ENCODE measurements at places on chromosomes 2 and 18.

GRCh38 chr18:26476697-26477096 is 71.7 kb downstream of the KCTD1 start:
- H3K4me1 ChIP-seq = no peaks in the 10 kb centered on the region
- no peak for DNase-seq
- no peak overlapping the region for H3K27ac ChIP-seq
- no peaks in the 10 kb centered on the region for H3K27me3 ChIP-seq
- no peaks in the 10 kb centered on the region for H3K36me3 ChIP-seq
- H3K4me3 ChIP-seq = no peak overlapping the region

DNA sequence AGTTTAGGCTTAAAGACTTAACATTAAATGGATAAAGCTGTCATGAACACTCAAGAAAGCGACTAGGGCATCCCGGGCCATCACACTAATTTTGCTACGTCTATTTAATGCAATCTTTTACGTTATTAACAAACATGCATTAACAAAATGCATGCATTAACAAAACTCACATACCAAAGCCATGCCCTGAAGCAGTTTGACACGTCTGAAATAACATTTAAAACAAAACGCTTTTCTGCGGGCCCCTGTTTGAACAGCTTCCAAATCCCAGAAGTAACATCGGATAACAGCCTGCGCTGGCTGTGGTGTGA is 458 bp downstream of the B4GALT6 start:
- peak overlapping the region; percentile 88 for H3K27ac ChIP-seq
- DNase-seq = no peak
- H3K36me3 ChIP-seq = no peaks in the 10 kb centered on the region
- H3K27me3 ChIP-seq = no peaks in the 10 kb centered on the region

GRCh38 chr2:57760381-57760801 is 286.2 kb upstream of the VRK2 start:
- peak overlapping the region; percentile 58 for H3K4me3 ChIP-seq
- H3K27me3 ChIP-seq = no peaks in the 10 kb centered on the region
- no peaks in the 10 kb centered on the region for H3K36me3 ChIP-seq
- DNase-seq = peak; percentile 51
- H3K4me1 ChIP-seq = peaks cover 22% of the 10 kb centered on the region

DNA sequence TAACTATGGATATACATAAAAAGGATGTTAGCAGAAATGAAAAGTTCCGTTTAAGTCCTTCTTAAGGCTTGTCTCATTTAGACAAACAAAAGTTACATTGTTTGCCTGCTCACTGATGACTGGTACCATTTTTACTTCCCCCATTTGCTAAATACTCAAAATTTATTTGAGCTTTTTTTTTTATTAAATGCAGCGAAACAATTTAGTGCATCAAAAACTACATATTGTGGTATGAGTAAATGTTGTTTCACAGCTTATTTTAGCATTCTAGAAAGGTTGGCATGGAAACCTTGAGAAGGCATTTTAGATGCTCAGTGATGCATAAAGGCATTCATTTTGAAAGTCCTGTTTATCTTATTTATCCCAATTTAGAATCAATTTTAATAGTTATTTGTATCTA is 100.0 kb downstream of the MAP2 start:
- no peak overlapping the region for H3K4me3 ChIP-seq
- H3K27me3 ChIP-seq = no peaks in the 10 kb centered on the region
- no peaks in the 10 kb centered on the region for H3K36me3 ChIP-seq
- peaks cover 10% of the 10 kb centered on the region for H3K4me1 ChIP-seq
- H3K27ac ChIP-seq = no peak overlapping the region

- H3K4me3 ChIP-seq = no peak overlapping the region
- no peak for DNase-seq
- peaks cover 9% of the 10 kb centered on the region for H3K4me1 ChIP-seq
- H3K27ac ChIP-seq = no peak overlapping the region
Observed at GRCh38 chr2:112073875-112074274, 18.8 kb downstream of the TMEM87B start.

- no peaks in the 10 kb centered on the region for H3K36me3 ChIP-seq
- H3K27me3 ChIP-seq = no peaks in the 10 kb centered on the region
- no peaks in the 10 kb centered on the region for H3K4me1 ChIP-seq
- no peak overlapping the region for H3K4me3 ChIP-seq
- no peak overlapping the region for H3K27ac ChIP-seq
Observed at GRCh38 chr2:47599171-47599570, 183.8 kb upstream of the MSH6 start.
